A549 treated with CpdA at 1 μM for 4 hours (cell line): ENCODE measurements at places on chromosomes 2 and 18. TPM values are rescaled to one million over a fixed set of nuclear protein-coding genes. Genes with fewer than 3 reads are reported as not detected.

The TBR1 gene
- 0.03 TPM in 1 of 5 replicates, not detected in the others for total RNA-seq

The SERPINB7 gene
- total RNA-seq: 1.7 to 3.3 TPM (median 2.8 TPM) in 5 replicates

The ACOXL gene
- total RNA-seq: 0.02 TPM in 1 of 5 replicates, not detected in the others

The EIF2AK2 gene
- total RNA-seq: 18.9 to 35.6 TPM (median 26.0 TPM) in 5 replicates

The MC5R gene
- not detected in 5 replicates for total RNA-seq

The TUBB8B gene
- total RNA-seq: not detected in 5 replicates

The MDH1B gene
- 1.6 to 3.3 TPM (median 1.8 TPM) in 5 replicates for total RNA-seq

The ZSWIM2 gene
- not detected in 5 replicates for total RNA-seq

The NAPG gene
- total RNA-seq: 9.4 to 10.6 TPM (median 10.1 TPM) in 5 replicates

The ANKRD53 gene
- total RNA-seq: 0.10 to 0.11 TPM in 2 of 5 replicates, not detected in the others
